ENCODE measurements at places on chromosomes 7 and 10.

- no peak for DNase-seq
Observed at GRCh38 chr7:93516834-93517233, 57.7 kb downstream of the CALCR start.

DNA sequence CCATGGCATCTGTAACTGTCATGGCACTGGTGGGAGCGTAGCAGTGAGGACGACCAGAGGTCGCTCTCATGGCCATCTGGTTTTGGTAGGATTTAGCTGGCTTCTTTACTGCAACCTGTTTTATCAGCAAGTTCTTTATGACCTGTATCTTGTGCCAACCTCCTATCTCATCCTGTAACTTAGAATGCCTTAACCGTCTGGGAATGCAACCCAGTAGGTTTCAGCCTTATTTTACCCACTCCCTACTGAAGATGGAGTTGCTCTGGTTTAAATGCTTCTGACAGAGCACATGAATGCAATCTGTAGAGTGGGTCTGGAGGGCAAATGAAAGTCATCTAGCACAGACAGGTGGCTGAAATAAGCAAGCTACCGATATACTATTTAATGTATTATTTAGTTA lies 55.3 kb upstream of the OPN4 start:
- no peak for DNase-seq

- DNase-seq = no peak
Observed at GRCh38 chr10:60965696-60966095, 21.7 kb upstream of the RHOBTB1 start.

DNA sequence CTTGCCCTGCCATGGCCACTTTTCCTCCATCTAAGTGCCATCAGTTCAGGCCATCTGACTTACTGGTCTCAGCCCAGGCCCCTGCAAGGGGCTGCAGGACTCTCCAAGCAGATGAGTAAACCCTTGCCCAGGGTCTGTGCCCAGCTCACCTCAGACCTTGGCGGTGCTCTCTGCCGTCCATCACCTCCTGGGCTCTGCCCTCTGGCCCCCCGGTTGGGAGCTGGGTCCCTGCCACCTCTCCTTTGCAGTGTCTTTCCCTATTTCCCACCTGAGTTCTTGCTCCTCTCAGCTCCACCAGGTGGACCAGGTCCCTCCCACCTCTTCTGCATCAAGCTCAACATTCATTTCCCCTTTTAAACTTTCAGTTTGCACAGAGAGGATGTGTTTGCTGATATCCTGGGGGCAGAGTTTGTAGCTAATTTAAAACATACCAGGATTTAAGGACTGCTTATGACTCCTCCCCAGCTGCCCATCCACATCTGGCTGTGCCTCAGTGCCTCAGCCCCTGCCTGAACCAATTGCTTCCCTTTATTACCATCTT lies 135.5 kb downstream of the SLIT1 start:
- DNase-seq = no peak
